ENCODE measurements at places on chromosomes 2 and 18.
A peak's percentile ranks its signal among the peaks of the same experiment; 100 is the strongest.

DNA sequence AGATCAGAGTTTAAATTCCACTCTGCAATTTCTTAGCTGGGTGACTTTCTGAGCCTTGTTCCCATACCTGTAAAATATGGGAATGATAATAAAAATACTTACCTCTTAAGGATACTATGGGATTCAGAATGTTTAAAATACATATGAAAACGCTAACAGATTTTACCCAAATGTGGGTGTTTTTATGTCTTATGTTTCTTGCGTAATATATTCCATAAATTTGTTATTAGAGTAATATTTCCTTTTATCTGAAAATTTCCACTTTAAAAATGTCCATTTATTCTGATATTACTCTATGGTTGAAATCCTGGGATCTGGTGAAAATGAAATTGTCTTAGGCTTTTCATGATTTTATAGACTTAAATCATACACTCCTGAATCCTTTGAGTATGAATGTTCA lies 45.5 kb downstream of the MAPRE2 start:
- H3K4me3 ChIP-seq = no peak overlapping the region
- H3K27me3 ChIP-seq = no peaks in the 10 kb centered on the region
- H3K4me1 ChIP-seq = peaks cover 32% of the 10 kb centered on the region
- no peak overlapping the region for H3K27ac ChIP-seq
- H3K36me3 ChIP-seq = peaks cover 12% of the 10 kb centered on the region

DNA sequence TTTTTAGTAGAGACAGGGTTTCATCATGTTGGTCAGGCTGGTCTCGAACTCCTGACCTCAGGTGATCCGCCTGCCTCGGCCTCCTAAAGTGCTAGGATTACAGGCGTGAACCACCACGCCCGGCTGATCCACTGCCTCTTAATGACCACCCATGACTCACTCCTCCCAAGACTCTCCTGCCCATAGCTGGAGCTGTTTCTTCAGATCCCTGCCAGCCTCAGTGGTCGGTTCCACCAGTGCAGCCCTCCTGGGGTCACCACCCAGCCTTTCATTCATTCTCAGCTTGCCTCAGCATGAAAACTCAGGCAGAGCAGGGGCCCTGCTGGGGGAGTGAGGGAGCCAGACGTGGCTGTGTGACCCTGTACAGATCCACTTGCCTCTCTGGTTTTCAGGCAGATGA lies 12.5 kb downstream of the KCNIP3 start:
- H3K27ac ChIP-seq = no peak overlapping the region
- no peak for DNase-seq
- H3K4me1 ChIP-seq = no peaks in the 10 kb centered on the region
- H3K27me3 ChIP-seq = no peaks in the 10 kb centered on the region
- no peaks in the 10 kb centered on the region for H3K36me3 ChIP-seq
- no peak overlapping the region for H3K4me3 ChIP-seq

DNA sequence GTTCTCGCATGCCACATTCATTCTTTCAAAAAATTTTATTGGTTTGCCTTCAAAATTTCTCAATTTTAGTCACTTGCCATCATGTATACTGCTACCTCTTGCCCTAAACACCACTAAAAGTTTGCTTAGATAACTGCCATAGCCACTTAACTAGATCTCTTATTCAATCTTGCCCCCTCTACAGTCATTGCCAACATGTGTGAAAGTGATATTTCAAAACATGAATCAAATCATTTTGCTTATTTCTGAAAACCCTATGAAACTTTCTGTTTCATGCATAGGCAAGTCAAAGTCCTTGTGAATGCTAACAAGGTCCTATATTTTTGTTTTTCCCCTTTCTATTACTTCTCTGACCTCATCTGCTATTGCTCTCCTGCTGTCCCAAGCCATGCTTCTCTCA lies 397.1 kb downstream of the KCNJ3 start:
- no peak for DNase-seq
- H3K36me3 ChIP-seq = no peaks in the 10 kb centered on the region
- H3K4me1 ChIP-seq = no peaks in the 10 kb centered on the region
- H3K27me3 ChIP-seq = no peaks in the 10 kb centered on the region
- H3K27ac ChIP-seq = no peak overlapping the region

DNA sequence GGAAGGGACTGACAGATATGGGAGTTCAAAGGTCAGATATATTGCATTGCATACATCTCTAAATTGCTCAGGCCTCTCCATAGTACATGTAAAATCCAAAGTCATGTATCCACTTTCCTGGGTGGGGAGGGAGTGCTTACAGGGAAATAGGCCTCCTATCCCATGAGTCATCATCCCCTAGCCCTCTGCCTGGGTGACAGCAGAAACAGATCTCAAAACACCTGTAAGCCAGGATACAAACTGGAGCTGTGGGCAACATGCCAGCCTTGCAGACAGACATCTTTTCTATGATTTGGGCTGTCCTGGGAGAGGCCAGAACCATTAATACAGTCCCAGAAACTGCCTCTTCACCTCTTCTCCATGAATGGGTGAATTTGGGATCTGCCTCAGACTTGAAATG lies 4.8 kb downstream of the ALK start:
- no peaks in the 10 kb centered on the region for H3K36me3 ChIP-seq
- peaks cover 7% of the 10 kb centered on the region for H3K4me1 ChIP-seq
- no peak for DNase-seq
- no peak overlapping the region for H3K27ac ChIP-seq
- H3K4me3 ChIP-seq = no peak overlapping the region

GRCh38 chr18:76963936-76964335 lies 141.6 kb downstream of the ZNF236 start:
- no peak for DNase-seq
- H3K27me3 ChIP-seq = no peaks in the 10 kb centered on the region
- peaks cover 65% of the 10 kb centered on the region for H3K36me3 ChIP-seq
- no peak overlapping the region for H3K4me3 ChIP-seq
- H3K27ac ChIP-seq = peak overlapping the region; percentile 4

- H3K36me3 ChIP-seq = no peaks in the 10 kb centered on the region
- DNase-seq = peak; percentile 41
- H3K4me3 ChIP-seq = no peak overlapping the region
- peaks cover 25% of the 10 kb centered on the region for H3K4me1 ChIP-seq
- no peaks in the 10 kb centered on the region for H3K27me3 ChIP-seq
- H3K27ac ChIP-seq = peak overlapping the region; percentile 13
These were observed 278.7 kb downstream of the BCL2 start for GRCh38 chr18:63040788-63041410.

GRCh38 chr2:220744861-220745260 lies 827.2 kb downstream of the EPHA4 start:
- H3K36me3 ChIP-seq = no peaks in the 10 kb centered on the region
- DNase-seq = no peak
- no peaks in the 10 kb centered on the region for H3K4me1 ChIP-seq

DNA sequence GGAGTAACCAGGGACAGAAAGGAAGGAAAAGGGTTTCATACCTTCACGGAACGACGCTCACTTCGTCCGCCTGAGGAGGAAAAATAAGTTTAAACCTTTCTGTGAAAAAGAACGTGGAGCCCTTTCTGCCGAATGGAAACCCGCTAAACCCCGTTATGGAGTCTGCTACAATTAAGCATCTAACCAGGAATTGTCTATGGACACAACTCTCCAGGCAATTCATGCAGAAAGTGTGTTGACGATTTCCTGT lies 528 bp upstream of the PPP4R3B start:
- DNase-seq = no peak
- H3K27me3 ChIP-seq = no peaks in the 10 kb centered on the region
- H3K4me3 ChIP-seq = no peak overlapping the region
- peaks cover 31% of the 10 kb centered on the region for H3K4me1 ChIP-seq
- H3K36me3 ChIP-seq = peaks cover 35% of the 10 kb centered on the region
- no peak overlapping the region for H3K27ac ChIP-seq

GRCh38 chr2:75655861-75656260 lies 9.3 kb downstream of the MRPL19 start:
- peaks cover 81% of the 10 kb centered on the region for H3K36me3 ChIP-seq
- H3K27ac ChIP-seq = no peak overlapping the region
- no peaks in the 10 kb centered on the region for H3K27me3 ChIP-seq
- H3K4me3 ChIP-seq = no peak overlapping the region
- H3K4me1 ChIP-seq = peaks cover 18% of the 10 kb centered on the region

- no peak overlapping the region for H3K4me3 ChIP-seq
- no peaks in the 10 kb centered on the region for H3K36me3 ChIP-seq
- DNase-seq = no peak
- no peaks in the 10 kb centered on the region for H3K27me3 ChIP-seq
These were observed 286.5 kb upstream of the SYT4 start for GRCh38 chr18:43563780-43564179.

DNA sequence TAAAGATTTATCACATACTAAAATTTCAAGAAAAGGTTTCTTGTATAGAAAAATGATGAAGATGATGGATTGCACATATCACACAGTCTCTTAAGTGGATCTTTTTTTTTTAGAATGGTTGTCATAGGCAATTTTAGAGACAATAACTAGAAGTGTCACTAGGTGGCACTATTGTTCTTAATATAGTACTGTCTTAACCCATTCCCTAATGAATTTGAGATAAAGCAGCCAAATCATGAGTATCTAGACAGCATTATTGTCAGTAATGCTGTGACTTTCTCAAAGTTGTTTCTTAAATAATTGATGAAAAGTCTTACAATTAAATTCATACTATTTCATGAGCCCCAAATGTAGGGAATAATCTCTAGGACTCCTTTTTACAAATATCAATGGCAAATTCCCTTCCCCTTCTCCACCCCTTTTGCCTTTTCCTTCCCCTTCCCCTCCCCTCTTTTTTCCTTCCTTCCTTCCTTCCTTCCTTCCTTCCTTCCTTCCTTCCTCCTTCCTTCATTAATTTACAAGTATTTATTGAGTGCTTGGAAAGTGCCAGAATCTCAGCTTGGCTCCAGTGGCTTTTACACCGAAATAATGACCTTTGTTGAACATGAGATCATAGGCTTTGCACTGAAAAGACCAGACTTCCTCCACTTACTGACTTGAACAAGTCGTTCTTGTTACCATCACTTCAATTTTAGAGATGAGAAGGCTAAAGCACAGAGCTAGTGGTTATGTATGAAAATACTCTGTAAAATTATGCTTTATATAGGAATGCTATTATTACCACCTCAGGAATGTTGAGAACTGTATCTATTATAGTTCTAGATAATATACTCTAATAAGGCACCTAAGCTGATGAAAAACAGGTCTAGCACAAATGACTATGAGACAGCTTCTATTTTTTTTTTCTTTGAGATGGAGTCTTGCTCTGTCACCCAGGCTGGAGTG lies 19.8 kb downstream of the MYL12B start:
- H3K27me3 ChIP-seq = no peaks in the 10 kb centered on the region
- no peak overlapping the region for H3K27ac ChIP-seq
- H3K36me3 ChIP-seq = peaks cover 11% of the 10 kb centered on the region
- peaks cover 10% of the 10 kb centered on the region for H3K4me1 ChIP-seq

DNA sequence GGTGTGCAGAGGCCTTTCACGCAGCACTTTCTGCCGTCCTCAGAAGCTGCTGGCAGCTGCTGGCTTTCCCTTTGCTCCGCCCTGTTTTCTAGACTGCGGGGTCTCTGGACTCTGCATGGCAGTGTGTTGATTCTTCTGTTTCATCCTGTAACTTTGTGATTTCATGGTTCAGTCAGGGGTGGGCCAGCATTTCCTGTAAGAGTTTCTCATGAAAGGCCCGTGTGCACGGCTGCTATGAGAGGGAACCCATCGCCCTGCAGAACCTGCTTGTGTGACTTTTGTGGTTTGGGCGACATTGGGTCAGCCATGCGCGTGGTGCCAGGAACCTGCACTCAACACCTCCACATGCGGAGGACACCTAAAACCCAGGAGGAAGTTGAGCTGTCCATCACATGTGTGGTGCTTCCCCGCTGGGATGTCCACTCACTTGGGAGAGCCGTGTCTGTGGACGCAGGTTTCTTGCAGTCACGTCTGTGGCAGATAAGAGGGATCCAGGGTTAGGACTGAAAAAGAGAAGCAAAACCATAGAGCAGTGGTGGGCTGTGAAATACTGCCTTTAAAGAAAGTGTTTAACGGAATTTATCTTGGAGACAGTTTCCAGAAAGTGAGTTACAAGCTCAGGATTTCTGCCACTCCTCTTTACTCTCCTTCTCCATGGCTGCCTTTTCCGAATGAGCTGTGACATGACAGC lies 167.3 kb upstream of the ALKAL2 start:
- H3K4me1 ChIP-seq = peaks cover 32% of the 10 kb centered on the region
- H3K27me3 ChIP-seq = peaks cover 44% of the 10 kb centered on the region
- H3K27ac ChIP-seq = no peak overlapping the region
- no peaks in the 10 kb centered on the region for H3K36me3 ChIP-seq

- H3K4me3 ChIP-seq = no peak overlapping the region
- no peaks in the 10 kb centered on the region for H3K36me3 ChIP-seq
- no peak overlapping the region for H3K27ac ChIP-seq
- no peaks in the 10 kb centered on the region for H3K27me3 ChIP-seq
- no peak for DNase-seq
These were observed 18.0 kb upstream of the DPP4 start for GRCh38 chr2:162092008-162092390.

DNA sequence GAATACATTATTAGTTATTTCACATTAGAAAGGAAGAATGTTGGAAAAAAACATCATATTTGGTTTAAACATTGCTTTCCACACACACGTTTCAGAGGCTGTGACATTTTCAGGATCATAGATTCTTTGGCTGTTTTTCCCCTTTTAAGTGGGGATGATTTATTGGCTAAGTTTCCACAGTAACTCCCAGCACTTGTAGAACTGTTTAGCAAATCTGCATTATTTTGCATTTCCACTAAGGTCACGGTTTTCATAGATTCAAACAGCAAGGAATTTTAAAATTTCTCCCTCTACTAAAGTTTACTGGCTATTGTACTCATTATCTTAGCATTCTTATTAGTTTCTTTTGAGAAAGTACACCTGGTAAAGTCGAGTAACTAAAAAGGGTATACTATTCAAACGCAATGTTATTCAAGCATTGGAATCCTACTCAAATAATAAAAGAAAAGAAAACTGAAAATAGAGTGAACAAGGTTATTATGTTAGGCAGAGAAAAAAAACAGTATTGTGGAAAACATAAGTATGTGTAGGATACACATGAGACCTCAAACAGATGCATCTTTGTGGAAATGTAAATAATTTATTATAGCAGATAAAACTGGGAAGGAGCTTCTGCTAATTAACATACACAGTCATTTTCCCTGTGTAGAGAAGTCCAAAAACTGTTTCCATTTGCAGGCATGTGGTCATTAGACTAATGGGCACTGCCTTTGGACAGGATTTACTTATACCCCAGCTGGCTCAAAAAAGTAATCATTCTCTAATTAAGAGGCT lies 633.8 kb downstream of the NRXN1 start:
- no peak for DNase-seq
- no peak overlapping the region for H3K4me3 ChIP-seq
- no peaks in the 10 kb centered on the region for H3K4me1 ChIP-seq
- H3K27ac ChIP-seq = no peak overlapping the region
- H3K36me3 ChIP-seq = no peaks in the 10 kb centered on the region
- no peaks in the 10 kb centered on the region for H3K27me3 ChIP-seq

GRCh38 chr2:214293593-214293992 lies 117.3 kb upstream of the VWC2L start:
- no peak overlapping the region for H3K4me3 ChIP-seq
- no peak for DNase-seq
- no peaks in the 10 kb centered on the region for H3K4me1 ChIP-seq
- H3K27me3 ChIP-seq = no peaks in the 10 kb centered on the region
- no peak overlapping the region for H3K27ac ChIP-seq
- no peaks in the 10 kb centered on the region for H3K36me3 ChIP-seq

- peaks cover 81% of the 10 kb centered on the region for H3K4me1 ChIP-seq
- no peak overlapping the region for H3K4me3 ChIP-seq
- no peaks in the 10 kb centered on the region for H3K36me3 ChIP-seq
- H3K27me3 ChIP-seq = no peaks in the 10 kb centered on the region
- DNase-seq = no peak
These were observed 113.1 kb downstream of the SMAD7 start for GRCh38 chr18:48837676-48838075.

GRCh38 chr2:60442608-60443007 lies 110.8 kb downstream of the BCL11A start:
- no peak overlapping the region for H3K4me3 ChIP-seq
- H3K36me3 ChIP-seq = no peaks in the 10 kb centered on the region
- DNase-seq = no peak
- no peak overlapping the region for H3K27ac ChIP-seq

Measured in activated CD4-positive, alpha-beta T cell treated with anti-CD3 and anti-CD28 coated beads for 36 hours (primary cell).